Activated naive CD8-positive, alpha-beta T cell treated with anti-CD3 and anti-CD28 coated beads, Interleukin-2, amount 50 U/mL, for 16 hours (primary cell): ENCODE measurements at places on chromosomes 7 and 10.

DNA sequence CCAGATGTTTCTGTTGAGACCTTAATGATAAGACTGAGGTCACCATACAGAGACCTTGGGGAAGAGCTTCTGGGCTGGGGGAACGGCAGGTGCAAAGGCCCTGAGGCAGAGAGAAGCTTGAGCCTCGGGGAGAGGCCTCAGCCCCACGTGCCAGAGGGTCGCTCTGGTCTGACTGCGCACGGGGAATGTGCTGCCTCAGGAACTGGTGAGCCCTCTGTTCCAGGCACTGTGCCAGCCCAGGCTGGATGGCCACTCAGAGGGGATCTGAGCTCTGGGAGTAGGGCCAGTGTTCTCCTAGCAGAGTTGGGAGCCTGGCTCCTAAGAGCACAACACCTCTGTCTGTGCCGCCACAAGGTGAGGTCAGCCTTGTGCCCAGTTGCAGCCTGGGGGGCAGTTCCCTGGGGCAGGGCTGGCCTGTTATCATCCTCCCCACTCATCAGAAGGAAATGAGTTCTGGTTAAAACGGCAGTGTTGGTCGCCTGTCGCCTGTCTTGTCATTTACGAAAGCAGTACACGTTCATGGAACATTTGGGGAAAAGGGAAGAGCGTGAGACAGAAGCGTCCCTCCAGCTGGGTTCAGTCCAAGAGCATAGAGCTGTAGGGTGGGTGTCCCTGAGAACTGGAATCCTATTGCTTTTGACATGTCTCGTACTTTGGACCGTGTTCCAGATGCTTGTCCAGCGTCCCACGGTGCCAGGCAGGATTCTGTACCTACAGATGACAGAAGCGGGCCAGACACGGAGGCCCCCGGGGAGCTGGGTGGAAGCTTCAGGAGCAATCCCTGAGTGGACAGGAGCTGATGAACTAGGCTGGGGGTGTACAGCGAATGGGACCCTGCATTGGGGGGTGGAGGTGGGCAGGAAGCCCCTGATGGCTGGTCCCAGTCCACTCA, 4.3 kb downstream of the TTYH3 start:
- no peak for DNase-seq

- no peak for DNase-seq
Measured at GRCh38 chr10:127976286-127976685, 69.4 kb downstream of the PTPRE start.

DNA sequence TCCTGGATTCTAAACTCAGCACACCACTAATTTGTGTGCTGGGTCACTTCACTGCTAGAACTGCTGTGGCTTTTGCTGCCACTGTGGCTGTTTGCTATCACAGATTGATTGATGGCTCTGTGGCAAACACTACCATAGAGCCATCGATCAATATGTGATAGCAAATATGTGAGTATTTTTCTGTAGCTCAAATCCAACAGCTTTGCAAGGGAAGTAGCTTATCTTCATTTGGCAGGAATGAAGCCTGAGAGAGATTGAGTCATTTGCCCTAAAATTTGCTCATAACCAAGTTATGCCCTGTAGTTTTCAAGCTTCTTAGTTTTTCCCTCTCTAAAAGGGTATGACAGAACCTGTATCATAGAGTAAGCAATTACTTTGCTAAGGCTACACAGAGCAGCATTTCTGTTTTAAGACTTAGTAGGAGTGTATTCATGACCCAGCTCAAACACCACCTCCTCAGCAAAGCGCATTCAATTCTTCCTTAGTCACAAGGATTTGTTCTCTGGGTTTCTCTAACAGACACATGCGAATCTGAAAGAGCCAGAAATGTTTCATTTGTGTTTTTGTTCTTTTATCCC, 43.1 kb downstream of the MINPP1 start:
- no peak for DNase-seq

GRCh38 chr10:59538623-59539022, 171.0 kb downstream of the SLC16A9 start:
- no peak for DNase-seq

- DNase-seq: no peak
Measured at GRCh38 chr10:51951601-51952000, 252.2 kb upstream of the CSTF2T start.

GRCh38 chr10:30422981-30423654, 10.9 kb upstream of the MAP3K8 start:
- no peak for DNase-seq

DNA sequence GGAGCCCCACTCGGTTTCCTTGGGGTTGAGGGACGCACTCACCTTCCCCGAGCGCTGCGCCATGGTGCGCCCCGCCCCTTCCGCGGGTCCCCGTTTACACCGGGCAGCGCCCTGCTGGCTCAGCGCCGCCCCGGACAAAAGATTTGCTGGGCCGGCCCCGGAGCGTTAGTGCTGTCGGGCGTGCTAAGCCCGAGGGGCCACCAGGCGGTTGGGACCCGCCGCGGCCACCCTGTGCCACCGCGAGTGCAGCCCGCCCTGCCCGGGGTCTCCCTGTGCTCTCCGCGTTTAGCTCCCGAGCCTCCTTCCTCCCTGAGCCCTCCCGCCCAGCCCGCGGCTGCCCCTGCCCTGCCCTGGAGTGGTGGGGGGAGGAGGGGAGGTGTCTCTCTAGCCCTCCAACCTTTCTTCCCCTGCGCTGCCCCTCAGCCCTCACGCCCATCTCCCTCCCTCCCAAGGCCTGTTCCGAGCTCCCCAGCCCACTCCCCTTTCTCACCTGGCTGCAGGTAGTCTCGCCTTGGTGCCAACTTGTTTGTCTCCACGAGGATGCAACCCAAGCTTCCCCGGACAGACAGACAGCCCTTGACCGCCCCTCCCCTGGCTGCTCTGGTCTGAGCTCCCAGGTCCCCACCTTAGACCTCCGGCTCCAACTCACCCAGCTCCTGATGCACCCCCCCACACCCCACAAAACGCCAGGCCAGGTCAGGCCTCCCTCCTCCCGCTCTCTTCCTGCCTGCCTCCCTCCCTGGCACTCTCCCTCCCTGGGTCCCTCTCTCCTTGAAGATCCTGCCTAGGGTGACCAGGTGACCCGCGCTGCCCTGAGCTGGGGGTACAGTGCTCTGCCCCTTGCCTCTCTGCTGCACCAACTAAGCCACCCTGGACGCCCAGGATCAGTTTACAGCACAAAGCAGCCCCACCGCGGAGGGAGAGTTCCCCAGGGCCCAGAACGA, at the start of gene CRYGN:
Gene CRYGN, minus strand, starts transcription at position 287 of the 944 bp plus-strand sequence. Its CDS starts 224 bp downstream, at position 63.
- DNase-seq: no peak

- no peak for DNase-seq
Measured at GRCh38 chr7:126698909-126699308, 553.8 kb downstream of the GRM8 start.

DNA sequence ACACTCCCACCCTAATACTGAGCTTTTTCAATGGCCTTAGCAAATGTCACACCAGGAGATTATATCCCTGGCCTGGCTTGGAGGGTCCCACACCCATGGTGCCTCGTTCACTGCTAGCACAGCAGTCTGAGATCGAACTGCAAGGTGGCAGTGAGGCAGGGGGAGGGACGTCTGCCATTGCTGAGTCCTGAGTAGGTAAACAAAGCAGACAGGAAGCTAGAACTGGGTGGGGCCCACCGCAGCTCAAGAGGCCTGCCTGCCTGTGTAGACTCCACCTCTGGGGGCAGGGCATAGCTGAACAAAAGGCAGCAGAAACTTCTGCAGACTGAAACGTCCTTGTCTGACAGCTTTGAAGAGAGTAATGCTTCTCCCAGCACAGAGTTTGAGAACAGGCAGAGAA, 338.9 kb upstream of the MBL2 start:
- no peak for DNase-seq
